A673 (cell line): ENCODE measurements at places on chromosomes 3 and 15.

- no peak for DNase-seq
Observed at GRCh38 chr3:141294301-141294700, 62.7 kb downstream of the PXYLP1 start.

DNA sequence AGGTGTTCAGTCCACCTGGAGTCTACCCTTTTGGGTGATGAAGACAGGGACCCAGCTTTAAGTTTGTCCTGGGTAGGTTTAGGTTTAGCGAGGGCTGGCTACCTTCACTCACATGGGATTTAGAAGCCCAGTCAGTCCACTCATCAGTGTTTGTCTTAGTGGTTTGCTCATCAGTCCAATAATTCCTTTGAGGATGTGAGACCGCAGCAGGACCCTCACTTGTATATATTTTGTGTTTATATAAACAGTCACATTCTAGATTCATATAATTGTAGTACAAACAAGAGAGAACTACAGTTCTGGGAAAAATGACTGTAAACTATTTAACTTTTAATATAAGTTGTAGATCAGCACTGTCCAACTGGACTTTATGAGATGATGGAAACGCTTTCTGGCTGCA lies 18.2 kb downstream of the EFCC1 start:
- DNase-seq: no peak

DNA sequence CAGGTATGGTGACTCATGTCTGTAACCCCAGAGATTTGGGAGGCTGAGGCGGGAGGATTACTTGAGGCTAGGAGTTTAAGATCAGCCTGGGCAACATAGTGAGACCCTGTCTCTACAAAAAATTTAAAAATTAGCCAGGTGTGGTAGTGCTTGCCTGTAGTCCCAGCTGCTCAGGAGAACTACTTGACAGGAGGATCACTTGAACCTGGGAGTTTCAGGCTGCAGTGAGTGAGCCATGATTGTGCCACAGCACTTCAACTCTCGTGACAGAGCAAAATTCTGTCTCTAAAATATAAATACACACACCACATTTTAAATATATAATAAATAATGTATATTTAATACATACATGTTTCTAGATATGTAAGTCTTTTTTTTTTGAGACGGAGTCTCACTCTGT lies 53.5 kb upstream of the TEX264 start:
- DNase-seq: no peak

GRCh38 chr3:107404727-107405469 lies 27.7 kb downstream of the CCDC54 start:
- DNase-seq: no peak

- no peak for DNase-seq
Observed at GRCh38 chr3:49653621-49654020, 20.5 kb upstream of the APEH start.

GRCh38 chr3:179363332-179363731 lies 15.8 kb downstream of the MFN1 start:
- DNase-seq: no peak

DNA sequence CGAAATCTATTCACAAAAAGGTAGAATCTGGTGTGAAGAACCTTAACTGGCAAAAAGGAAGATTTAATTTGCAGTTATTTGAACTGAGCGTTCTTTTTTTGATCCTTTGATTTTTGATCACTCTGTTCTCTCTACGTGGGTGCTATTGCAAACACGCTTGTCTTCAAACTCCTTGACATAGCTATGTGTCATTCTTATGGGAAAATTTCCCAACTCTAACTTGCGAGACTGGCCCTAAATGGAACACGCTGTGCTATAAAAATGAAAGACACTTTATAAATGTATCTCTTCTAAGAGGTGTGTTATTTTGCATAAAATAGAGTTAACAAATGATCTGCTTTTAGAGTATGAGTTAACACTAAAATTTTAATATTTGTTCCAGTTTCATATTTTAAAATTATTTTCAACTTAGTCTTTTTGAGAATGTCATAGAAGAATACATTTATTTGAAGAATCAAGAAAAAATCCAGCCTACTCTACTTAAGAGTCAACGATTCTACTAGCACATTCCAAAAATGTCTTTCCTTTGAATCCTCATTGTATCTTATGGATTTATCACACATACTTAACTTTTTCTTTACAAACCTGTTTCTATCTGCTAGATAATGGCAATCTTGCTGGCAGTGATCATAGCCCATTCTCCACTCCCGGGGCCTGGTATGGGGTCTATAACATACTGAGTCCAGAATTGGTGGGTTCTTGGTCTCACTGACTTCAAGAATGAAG lies 610.0 kb upstream of the TBL1XR1 start:
- no peak for DNase-seq

DNA sequence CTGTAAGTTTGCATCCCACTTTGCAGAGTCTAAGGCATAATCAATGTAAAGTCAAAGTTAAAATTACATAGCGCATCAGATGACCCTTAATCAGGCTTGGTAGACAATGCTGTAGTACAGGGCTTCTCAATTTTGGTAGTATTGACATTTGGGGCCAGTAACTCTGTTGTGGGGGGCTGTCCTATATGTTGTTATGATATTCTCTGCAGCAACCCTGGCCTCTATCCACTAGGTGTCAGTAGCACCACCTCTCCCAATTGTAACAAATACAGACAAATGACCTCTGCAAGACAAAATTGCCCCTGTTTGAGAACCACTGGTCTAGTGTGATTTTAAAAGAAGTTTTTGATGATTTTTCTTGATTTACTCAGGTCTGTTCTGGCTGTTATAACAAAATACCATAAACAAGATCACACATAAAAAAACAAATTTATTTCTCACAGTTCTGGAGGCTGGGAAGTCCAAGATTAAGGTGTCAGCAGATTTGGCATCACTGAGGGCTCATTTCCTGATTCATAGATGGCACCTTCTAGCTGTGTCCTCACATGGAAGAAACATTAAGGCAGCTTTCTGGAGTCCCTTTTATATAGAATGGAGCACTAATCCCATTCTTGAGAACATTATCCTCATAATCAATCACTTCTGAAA lies 37.6 kb upstream of the SLC9A9 start:
- peak; percentile 70 for DNase-seq

GRCh38 chr15:58495891-58496408 lies 64.2 kb downstream of the LIPC start:
- no peak for DNase-seq

DNA sequence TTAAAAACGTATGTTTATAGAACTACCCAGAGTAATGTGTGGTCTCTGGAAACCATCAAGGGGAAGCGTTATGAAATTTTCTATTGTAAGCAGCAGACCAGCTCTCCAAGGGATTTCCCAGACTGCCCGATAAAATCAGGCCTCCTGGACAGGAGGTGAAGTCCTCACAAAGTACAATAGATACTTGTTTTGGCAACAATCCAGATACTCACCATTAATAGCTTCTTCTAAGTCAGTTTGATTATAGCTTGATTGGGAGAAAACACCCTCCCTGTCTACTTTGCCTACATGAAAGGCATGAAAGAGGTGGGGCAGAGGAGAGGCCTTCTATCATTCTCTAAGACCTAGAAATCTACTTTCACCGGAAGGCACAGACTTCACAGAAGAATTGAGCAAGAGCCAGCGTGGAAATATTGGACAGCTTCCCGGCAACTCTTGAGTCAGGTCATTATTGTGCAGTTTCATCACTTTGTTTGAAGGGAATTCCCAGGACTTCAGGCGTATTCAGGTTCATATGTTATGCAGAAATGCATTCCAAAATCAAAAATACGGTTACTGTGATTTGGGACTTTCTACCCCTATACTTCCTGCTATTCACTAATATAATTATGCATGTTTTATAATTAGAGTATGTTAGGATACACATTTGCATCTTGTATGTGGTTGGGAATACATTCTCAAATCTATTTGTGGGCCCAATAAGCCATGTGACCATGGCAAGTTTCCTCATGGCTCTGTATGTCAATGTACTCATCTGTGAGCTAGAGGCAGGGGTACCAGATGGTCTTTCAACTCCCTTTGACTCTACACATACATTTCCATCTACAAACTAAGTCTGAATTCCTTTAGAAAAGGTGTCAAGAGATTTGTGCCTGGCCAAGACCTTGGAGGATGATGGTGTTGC lies 103.5 kb downstream of the CD47 start:
- DNase-seq: peak; percentile 90

GRCh38 chr3:179146911-179147513 lies 1.1 kb upstream of the PIK3CA start:
- DNase-seq: peak; percentile 83

DNA sequence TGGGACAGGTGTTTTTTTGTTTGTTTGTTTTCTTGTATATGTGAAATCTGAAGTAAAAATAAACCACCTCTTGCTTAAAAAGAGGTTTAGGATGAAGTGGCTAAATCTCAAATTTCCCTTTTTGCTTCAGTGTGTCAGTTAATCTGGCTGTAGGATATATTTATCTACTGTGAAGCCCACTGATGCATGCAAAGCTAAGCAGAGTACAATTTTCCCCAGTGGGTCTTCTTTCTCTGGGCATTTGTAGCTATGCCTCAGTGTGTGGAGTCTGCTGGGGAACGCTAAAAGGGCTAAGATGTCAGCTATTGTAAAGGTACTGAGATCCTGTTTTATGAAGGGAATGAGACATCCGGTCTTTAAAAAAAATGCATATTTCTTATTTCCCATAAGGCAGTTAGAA lies 190.6 kb downstream of the TCF12 start:
- no peak for DNase-seq

- no peak for DNase-seq
Observed at GRCh38 chr3:80263260-80263659, 495.5 kb upstream of the ROBO1 start.

- DNase-seq: no peak
Observed at GRCh38 chr15:95825671-95826411, 504.7 kb upstream of the NR2F2 start.

DNA sequence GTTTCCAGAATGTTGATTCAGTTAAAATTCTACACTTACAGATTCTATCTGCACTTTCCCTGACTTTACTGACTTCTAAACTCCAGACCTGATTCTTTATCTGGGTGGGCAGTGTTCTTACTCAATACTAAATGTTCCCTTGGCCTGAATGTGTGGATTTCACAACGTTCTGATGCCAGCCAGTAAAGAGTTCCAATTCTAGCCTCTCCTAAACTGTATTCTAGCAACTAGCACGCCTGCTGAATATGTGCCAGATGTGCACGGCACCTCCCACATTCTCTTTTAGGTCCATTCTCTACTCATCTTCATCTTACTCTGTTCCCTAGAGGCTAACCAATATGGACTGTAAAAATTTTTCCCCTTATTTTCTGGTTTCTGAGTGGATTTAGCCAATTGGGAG lies 479.5 kb upstream of the AGTR1 start:
- DNase-seq: no peak

- no peak for DNase-seq
Observed at GRCh38 chr3:71528816-71529215, 54.7 kb downstream of the FOXP1 start.

- no peak for DNase-seq
Observed at GRCh38 chr3:103181160-103181559, 746.3 kb downstream of the ZPLD1 start.

GRCh38 chr3:53486961-53487654 lies 7.3 kb upstream of the CACNA1D start:
- DNase-seq: no peak

DNA sequence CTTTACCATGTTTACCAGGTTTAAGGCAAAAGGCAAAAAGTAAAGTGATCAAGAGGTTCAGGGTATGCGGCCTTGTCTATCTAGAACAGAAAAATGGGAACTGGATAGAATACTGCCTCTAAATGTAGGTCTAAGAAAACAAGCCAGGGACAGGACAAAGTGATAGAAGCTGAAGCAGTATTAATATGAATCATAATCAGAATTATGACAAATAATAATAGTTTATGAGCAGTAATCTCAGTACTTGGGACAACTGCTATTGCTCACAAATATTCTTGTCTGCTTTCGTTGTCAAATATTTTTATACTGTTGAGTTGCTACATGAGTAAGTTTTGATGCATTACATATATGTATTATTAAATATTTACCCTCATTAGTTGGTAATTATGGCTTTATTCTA lies 356.9 kb upstream of the RBMS3 start:
- no peak for DNase-seq

GRCh38 chr3:32912046-32912445 lies 39.4 kb upstream of the CCR4 start:
- DNase-seq: no peak

DNA sequence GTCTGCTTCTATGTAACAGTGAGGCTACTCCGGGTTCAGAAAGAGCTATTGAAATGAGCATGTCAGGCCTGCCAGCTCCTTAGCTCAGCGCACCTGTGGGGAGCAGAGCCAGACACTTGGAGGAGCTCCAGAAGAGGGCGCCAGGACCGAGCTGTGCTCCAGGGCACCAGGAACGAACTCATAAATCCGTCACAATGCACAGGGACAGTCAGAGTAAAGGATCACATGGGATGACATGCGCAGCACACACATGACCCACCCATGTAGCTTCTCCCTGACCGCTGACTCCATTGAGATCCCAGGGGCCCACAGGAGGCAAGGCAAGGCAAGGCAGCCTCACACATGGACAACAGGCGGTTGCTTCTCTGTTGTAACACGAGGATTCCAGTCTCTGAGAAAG lies 26.0 kb upstream of the GNB5 start:
- DNase-seq: peak; percentile 18

- DNase-seq: no peak
Observed at GRCh38 chr3:51401735-51402134, 10.7 kb downstream of the RBM15B start.

DNA sequence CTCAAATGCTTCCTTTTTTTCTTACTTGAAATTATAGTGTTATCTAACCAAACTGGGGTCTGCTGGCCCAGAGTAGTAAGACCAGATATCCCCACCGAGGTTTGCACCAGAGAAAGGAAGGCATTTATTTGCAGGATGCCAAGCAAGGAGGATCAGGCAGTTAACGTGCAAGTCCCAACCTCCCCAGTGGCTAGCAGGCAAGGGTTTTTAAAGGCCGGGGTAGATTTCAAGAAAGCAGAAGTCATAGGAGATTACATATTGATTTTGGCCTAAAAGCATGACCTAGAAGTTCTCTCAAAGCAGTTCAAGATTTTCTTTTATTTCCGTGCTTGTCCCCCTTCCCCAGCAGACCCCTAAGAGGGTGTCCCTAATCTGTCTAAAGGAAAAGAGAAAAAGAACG lies 32.8 kb upstream of the STRIT1 start:
- no peak for DNase-seq

- no peak for DNase-seq
Observed at GRCh38 chr3:156843071-156843808, 17.1 kb downstream of the LEKR1 start.

GRCh38 chr15:78880813-78881212 lies 8.1 kb downstream of the MORF4L1 start:
- no peak for DNase-seq

DNA sequence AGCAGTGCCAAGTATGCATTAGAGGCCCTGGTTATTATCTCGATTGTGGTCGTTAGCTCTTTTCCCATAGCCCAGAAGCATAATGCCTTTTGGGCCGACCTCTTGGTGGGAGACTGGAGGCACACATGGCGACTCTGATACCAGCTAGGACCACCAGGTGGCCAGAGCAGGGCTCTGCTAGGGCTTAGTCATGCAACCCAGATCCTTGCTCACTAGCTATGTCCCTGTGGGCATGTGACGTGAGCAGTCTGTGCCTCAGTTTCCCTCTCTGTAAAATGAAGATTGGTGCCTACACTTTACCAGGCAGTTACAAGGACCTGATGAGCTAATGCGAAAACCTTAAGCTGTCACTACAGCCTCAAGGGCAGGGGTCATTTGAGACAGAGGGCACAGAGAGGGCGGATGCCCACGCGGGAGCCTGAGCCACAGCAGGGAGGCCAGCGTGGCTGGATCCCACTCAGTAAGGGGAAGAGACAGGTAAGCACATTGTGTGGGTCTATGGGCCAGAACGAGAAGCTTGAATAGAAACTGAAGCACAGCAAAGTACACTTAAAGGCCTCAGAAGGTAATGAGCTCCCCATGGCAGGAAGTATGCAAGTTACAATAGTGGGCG lies 8.8 kb downstream of the KLF15 start:
- DNase-seq: peak; percentile 31

GRCh38 chr3:99817047-99817436 lies 620 bp upstream of the CMSS1 start:
- peak; percentile 54 for DNase-seq
